Activated T-helper 2 cell treated with anti-CD3 and anti-CD28 coated beads, Interferon-gamma antibody, Interleukin-2, Interleukin-4, amounts not matched to agents 10 μg/mL and 5 μg/mL and 100 μg/mL, durations not matched to agents 14 hours and 24 hours and 36 hours (primary cell): ENCODE measurements at places on chromosomes 5 and 9. TPM values are rescaled to one million over a fixed set of nuclear protein-coding genes. Genes with fewer than 3 reads are reported as not detected.

GRCh38 chr5:133387621-133388020 lies 224.7 kb downstream of the FSTL4 start:
- H3K27me3 ChIP-seq = peaks cover 9% of the 10 kb centered on the region
- H3K4me3 ChIP-seq = no peak overlapping the region
- H3K27ac ChIP-seq = no peak overlapping the region
- H3K4me1 ChIP-seq = no peaks in the 10 kb centered on the region

- H3K27ac ChIP-seq = no peak overlapping the region
- no peak overlapping the region for H3K4me3 ChIP-seq
- H3K36me3 ChIP-seq = no peaks in the 10 kb centered on the region
- no peaks in the 10 kb centered on the region for H3K27me3 ChIP-seq
- DNase-seq = no peak
Observed at GRCh38 chr9:134213508-134213850, 49.1 kb upstream of the RNU6ATAC start.

DNA sequence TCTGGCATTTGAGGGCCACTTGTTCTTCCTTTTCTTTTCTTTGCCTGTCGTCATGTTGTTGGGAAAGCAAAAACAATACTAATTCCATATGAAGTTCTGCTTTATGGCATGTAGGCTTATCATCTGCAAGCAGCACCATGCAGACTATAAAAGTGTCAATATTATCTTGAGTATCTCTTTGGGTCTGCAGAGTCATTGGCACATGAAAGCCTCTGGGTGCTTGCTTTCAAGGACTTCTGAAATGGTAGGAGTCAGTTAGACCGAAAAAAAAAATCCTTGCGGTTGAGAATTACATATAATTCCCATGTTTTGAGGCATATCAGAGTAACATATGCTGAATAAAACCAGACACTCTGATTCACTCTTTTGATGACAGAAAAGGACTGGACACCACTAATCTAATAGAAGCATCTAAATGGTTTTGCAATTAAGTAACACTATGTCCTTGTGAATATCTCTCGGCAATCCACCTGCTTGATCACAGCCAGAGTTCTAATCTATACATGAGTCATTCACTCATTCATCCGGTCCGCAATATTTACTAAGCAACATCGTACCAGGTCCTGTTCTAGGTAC lies 44.4 kb downstream of the GNAQ start:
- H3K36me3 ChIP-seq = peaks cover 28% of the 10 kb centered on the region
- H3K27ac ChIP-seq = no peak overlapping the region
- no peak for DNase-seq
- no peak overlapping the region for H3K4me3 ChIP-seq

Gene TNPO1
- 112 and 121 TPM in 2 replicates for total RNA-seq

Gene PCDHA4
- not detected in 2 replicates for total RNA-seq

DNA sequence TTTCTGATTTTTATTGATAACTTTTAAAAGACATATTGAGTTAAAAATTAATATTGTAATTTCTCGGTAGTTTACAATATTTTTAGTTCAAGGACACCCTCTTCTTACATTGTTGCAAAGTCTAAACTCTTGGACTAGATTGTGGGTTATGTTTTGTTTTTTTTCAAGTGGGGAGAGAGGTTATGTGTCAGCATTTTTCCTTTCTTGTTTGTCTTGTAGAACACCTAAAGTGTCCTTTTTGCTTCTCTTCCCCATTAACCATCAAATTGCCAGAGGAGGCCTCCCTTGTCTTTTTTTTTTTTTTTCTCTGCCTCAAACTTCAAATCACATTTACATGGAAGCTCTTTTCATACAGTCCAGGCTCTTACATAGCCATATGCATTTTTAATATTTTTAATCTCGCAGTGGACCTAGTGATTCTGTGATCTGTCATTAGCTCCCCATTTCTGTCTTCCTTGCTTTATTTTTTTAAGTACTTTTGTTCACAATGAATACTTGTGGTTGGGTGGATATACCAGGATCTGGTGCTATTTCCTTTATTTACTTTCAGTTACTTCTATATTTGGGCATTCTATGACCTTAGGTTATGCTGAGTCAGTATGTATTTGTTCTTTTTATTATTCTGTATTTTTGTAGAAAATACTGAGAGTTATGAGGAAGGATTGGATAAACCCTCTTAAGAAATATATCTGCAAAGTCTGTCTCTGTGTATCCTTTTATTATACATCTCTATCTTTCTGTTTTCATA lies 2280.6 kb upstream of the ACO1 start:
- H3K4me1 ChIP-seq = no peaks in the 10 kb centered on the region
- H3K4me3 ChIP-seq = no peak overlapping the region
- H3K36me3 ChIP-seq = no peaks in the 10 kb centered on the region
- no peak overlapping the region for H3K27ac ChIP-seq
- no peaks in the 10 kb centered on the region for H3K27me3 ChIP-seq
